ENCODE measurements at places on chromosomes 6 and 20. TPM values are rescaled to one million over a fixed set of nuclear protein-coding genes. Genes with fewer than 3 reads are reported as not detected.

The CRYBG1 gene
- 0.32 TPM for polyA plus RNA-seq

The C6orf163 gene
- 0.43 TPM for polyA plus RNA-seq

DNA sequence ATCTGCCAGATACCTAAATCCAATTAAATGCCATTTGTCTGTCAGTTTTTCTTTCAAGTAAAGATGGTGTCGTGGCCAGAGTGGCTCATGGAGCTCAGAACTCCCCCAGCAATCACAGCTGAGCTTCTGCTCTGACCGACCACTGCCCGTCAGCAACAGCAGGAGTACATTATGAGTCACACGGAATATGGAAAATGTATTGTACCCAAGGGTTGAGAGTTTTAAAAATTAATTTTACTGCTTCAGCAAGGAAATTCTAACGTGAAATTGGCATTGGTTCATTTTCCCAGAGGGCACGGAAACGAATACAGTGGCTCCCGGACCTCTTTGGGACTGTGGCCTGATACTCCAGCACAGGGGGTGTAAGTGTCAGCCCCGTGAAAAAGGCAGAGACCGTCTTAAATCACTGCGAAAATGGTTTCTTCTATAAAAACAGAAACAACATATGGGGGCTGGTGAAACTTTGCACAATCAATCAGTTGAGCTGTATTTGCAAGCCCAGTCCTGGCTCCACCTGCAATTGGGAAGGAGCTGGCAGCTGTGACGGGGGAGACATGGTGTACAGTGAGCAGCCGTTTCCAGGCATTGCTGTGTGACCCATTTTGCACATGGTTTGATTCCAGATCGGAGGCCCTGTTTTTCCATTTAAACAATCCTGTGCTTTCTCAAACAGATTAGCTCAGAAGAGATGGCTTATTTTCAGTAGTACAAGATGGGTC is 12.8 kb downstream of the NPEPL1 start:
- peaks cover 17% of the 10 kb centered on the region for H3K36me3 ChIP-seq
- no peak overlapping the region for H3K4me3 ChIP-seq
- peaks cover 2% of the 10 kb centered on the region for H3K4me1 ChIP-seq
- no peaks in the 10 kb centered on the region for H3K27me3 ChIP-seq
- H3K27ac ChIP-seq = no peak overlapping the region

DNA sequence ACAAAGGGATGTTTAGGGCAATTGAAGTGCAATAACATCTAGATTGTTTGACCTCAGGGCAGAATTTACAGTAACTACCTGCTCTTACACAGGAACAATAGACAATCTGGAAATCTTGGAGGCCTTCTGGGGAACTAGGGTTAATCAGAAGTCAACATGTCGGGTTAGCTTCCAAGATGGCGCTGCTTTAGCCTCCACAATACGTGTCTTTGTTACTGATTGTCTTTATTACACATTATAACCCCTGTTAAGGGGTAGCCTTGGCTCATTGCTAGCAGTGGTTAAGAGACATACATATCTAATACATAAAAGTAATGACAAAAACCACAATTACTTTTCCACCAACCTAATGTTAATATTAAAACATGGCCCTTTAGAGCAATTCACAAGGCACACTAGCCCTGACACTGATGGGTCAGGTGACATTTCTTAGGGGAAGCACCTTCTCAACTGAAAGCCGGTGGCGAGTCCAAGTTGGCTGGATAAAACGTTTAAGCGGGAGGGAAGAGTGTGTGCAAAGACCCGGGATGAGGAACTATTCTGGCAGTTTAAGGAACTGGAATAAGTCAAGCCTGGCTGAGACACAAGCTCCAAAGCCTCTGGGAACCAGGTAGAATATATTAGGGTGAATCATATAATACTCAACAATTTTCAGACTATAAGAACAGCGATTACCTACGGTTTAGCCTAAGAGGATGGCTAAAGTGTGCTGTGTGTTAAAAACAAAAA is 236.9 kb downstream of the BCAS1 start:
- no peaks in the 10 kb centered on the region for H3K27me3 ChIP-seq
- H3K36me3 ChIP-seq = no peaks in the 10 kb centered on the region
- no peak overlapping the region for H3K27ac ChIP-seq
- DNase-seq = no peak
- H3K4me1 ChIP-seq = peaks cover 3% of the 10 kb centered on the region
- H3K4me3 ChIP-seq = no peak overlapping the region

DNA sequence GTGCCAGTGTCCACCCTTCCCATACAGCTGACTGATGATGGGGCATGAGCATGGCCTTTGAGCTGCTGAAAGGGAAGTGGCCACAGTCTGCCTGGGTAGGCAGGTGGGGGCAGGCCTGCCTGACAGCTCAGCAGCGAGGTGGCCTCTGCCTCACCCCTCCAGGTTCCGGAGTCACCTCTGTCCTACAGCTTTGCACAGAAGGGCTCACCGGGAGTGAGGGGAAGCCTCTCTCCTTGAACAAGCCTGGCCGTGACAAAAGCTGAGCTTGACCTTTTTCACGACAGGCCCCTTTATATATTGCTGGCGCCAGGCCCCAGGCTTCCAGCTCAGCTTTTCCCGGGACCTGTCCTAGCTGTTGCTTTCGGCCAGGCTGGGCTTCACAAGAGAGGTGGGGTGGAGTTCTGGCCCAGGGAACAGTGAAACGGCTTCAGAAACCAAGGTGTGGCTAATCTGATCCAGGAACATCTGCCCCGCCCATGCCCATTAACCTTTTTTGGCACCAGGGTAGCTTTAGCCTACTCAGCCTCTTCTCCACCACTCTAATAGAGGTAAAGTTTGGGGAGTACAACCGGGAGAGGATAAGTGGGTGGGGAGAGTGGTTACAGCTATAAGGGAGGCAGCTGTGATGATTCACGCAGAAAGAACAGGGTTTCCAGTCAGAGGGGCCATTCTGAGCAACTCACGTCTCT is 42.9 kb downstream of the C6orf132 start:
- peak overlapping the region; percentile 93 for H3K27ac ChIP-seq
- DNase-seq = peak; percentile 71
- no peaks in the 10 kb centered on the region for H3K27me3 ChIP-seq

Measured in IMR-90 (cell line).